ENCODE measurements at places on chromosomes 5 and 9.

GRCh38 chr5:28903643-28904042, 1865.3 kb upstream of the CDH9 start:
- no peak for DNase-seq

GRCh38 chr5:66171349-66172344, 27.5 kb downstream of the SREK1 start:
- no peak for DNase-seq

DNA sequence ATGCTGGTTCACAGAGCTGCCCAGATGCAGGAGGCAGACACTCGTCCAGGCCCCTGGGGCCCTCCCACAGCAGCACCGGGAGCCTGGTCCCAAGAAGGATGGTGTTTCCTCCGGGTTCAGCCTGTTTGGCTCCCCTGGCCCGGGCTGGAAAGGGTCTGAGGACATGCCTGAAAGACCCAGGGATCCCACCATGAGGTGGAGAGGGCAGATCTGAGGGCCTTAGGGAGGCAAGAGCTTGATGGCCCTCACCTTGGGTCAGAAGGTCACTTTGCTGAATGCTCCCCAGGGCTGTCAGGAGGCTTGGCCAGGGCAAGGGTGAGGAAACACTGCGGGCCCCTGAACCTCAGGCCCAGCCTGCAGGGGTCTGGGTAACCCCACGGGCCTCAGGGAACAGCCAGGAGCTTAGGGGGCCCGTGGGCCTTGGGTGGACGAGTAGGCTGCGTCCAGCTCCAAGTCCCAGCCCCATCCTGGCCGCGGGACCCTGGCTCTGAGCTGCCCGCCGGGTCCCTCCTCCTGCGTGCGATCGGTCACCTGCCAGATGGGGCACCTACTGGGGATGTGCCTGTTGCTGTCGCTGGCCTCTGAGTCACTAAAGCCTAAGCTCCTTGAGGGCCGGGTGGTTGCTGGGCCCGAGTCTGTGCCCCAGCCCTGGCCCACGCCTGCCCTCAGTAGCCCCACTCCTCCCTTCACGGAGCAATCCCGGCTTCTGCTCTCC, 106.2 kb downstream of the ZNF354C start:
- DNase-seq, result peak; percentile 36

DNA sequence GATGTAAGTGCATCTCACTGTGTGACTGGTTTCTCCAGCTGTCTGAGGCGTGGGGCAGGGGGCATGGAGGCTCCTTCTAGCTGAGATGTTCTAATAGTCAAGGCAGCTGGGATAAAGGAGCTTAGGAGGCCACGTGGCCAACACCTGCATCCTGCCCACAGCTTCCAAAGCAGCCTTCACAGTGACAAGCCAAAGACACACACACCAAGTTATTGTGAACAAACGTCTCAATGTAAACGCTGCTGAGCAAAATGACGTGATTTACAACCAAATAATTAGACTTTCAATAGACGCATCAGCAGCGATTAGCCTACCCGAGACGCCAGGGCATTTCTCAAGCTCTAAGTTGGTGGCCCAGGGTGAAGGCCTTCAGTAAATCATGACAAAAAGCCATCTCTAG, 23.2 kb upstream of the SLC25A51 start:
- no peak for DNase-seq

DNA sequence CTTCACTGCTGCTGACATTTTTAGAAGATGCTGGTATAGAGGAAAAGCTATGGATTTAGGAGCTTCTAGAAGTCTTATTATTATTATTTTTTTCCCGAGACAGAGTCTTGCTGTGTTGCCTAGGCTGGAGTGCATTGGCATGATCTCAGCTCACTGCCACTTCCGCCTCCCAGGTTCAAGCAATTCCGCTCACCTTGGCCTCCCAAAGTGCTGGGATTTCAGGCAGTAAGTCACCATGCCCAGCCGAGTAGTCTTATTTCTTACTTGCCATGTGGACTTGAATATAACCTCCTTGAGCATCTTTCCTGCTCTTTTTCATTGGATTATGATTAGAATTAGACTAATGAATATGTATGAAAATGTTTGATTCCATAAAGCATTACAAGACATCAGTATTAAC, 119.5 kb downstream of the NR3C1 start:
- DNase-seq, result no peak
